ENCODE measurements at places on chromosomes 3 and 15. TPM values are rescaled to one million over a fixed set of nuclear protein-coding genes. Genes with fewer than 3 reads are reported as not detected.

DNA sequence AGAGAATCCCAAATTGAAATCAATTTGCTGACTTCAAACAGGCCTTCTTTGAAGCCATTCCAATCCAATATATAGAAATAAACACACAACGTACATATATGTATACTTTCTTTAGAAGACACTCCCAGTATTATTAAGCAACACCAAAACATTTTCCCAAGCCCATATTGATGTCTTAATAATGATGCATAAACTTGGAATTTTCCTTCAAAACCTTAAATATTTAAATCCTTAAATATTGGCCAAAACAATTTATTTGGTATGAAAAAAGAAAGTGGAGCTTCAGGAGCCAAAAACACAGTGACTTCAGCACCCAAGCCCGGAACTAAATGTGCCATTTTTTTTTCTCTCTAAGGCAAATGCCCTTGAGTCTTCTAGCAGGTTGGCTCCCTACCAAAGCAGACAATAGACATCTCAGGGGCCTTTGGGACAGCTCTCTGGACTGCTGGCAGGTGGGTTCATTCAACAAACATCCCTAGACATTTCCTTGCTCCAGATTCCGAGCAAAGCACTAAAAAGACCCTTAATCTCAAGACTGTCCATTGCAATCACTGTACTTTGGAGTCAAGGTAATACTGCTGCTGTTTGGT lies 384.7 kb downstream of the NTRK3 start:
- no peak for DNase-seq

DNA sequence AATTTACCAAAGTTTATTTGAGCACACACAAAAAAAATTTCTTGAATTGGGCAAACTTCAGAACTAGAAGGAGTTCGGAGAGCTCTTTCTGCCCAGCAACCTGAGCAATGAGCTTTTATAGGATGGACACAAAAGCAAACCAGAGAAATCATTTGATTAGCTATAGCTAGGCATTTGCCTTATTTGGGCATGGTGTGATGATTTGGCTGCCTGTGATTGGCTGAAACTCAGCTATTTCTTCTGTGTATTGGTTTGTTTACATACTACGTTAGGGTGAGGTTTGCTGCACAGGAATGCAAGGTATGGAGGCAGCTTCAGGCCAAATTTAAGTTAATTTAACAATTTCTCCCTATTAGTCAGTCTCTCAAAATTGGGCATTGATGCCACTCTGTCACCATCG lies 65.1 kb downstream of the NEK11 start:
- peak; percentile 10 for DNase-seq

GRCh38 chr3:72338082-72338941 lies 509.9 kb downstream of the SHQ1 start:
- no peak for DNase-seq

- no peak for DNase-seq
Measured at GRCh38 chr3:19074257-19074900, 73.9 kb upstream of the KCNH8 start.

GRCh38 chr3:175163686-175164085 lies 304.6 kb downstream of the NAALADL2 start:
- DNase-seq: no peak

GRCh38 chr15:99021694-99022093 lies 14.1 kb upstream of the PGPEP1L start:
- DNase-seq: no peak

DNA sequence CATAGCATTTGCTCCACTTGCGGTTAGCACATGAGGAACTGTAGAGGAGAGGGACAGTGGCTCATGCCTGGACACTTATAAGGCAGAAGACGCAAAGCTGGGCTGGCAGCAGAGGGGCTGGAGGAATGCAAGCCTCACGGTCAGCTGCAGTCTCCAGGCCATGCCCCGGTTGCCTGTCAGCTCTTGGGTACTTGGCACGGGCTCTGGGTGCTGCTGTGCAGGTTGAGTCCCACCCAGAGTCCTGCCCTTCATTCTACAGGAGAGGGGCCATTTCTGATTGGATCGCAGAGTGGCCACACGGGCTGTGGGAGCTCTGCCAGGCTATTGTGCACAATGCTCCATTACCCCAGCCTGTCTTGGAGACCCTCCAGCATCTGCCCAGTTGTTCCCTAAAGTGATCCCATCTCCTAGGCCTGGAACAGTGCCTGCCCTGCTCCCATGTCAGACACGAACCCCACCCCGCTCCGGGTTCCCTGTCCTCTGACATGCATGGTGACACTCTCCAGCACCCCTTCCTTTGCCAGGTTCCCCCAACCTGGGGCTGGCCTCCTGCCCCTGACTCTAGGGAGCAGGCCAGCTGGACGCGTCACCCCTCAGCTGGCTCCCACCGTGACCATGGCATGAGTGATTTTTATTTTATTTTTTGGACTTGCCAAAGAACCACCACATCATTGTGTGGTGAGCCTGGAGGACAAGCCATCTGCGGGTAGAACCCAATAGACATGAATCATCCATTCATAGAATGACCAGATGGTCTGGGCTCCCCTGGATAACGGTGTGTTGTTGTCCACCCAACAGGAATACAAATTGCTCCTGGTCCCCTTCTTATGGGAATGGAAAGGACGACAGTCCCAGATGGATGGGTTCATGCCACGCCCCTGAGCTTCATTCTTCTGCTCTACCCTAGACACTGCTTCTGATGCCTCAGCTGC lies 51.0 kb upstream of the KLF13 start:
- peak; percentile 12 for DNase-seq

GRCh38 chr3:111956995-111957734 lies 21.7 kb upstream of the ABHD10 start:
- DNase-seq: no peak

DNA sequence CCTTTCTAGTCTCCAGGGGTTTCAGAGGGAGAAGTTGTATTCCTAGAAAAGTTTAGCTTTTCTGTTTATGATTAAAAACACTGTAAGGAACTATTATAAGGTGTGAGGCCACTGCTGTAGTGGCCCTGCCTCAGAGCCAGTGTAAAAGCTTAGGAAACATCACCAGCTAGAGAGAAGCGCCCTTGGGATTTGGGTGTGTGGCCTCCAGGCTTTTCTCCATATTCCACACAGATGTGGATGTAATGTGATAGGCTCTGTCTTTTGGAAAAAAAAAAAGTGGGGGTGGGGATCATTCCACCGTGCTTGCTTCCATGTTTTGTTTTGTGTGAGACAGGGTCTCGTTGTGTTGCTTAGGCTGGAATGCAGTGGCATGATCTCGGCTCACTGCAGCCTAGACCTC lies 13.9 kb downstream of the SEC61A1 start:
- no peak for DNase-seq

- DNase-seq: no peak
Measured at GRCh38 chr3:132444383-132444782, 27.1 kb downstream of the DNAJC13 start.

GRCh38 chr3:112498914-112499711 lies at the start of gene BTLA:
BTLA (minus strand) TSS chr3:112499472; CDS start chr3:112499358, 114 bp downstream.
- DNase-seq: no peak

- no peak for DNase-seq
Measured at GRCh38 chr3:45132568-45133211, 13.5 kb downstream of the CDCP1 start.

- DNase-seq: no peak
Measured at GRCh38 chr3:127712881-127713771, 40.4 kb downstream of the ABTB1 start.

GRCh38 chr3:23567917-23568316 lies 237.8 kb upstream of the UBE2E1 start:
- DNase-seq: no peak

GRCh38 chr15:68345481-68345880 lies 67.9 kb downstream of the FEM1B start:
- DNase-seq: no peak

DNA sequence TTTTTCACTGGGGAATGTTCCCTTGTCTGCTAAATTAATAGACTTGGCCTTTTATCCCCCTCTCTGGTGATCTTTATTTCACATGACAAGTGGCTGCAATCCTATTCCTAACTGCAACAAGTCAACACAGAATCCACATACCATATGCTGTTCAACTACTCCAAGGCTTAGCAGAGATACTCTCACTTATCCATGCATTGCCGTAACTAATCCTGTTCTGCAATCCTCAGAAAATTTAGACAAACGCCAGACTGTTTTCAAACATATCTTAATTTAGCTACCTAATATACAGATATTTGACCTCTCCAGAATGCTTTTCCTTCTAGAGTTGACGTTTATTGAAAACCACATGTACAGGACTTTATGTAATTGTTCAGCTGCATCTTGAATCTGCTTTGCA lies 37.9 kb downstream of the EID1 start:
- no peak for DNase-seq

- DNase-seq: no peak
Measured at GRCh38 chr3:144496141-144496835, 524.7 kb downstream of the DIPK2A start.

- no peak for DNase-seq
Measured at GRCh38 chr15:47573673-47574072, 143.6 kb upstream of the SEMA6D start.

DNA sequence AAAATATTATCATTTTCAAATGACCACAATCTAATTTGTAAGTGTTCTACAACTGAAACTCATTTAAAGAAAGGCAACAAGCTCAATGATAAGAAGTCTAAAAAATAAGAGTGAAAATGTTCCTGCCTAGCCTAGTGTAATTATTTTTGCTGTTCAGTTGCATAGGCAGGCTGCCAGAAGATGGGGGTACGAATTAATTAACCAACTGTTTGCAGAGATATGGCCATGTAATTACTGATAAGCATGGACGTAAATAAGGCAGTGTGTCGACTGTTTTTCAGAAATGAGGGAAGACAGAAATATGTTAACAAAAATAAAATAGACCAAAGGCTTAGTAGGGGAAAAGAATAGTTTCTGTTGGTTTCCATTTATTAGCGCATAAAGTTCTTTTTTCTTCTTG lies 24.7 kb upstream of the SCAANT1 start:
- no peak for DNase-seq

DNA sequence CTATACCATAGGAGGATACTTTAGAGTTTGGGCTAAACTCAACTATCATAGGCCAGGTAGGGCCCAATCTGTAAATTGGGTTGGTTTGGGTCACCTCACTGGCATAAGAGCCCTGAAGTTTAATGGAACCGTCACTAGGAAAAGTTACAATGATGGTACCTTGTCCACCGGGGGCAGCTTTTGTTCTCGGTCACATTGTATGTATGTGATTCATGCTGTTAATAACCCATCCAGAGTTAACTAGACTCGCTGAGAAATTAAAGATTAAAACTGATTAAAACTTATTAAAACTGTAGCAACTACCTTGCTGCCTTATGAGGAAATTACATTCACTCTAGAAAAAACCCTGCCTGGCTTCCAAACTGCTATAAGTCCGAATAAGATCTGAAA lies 145.0 kb upstream of the TMCO5A start:
- DNase-seq: no peak

DNA sequence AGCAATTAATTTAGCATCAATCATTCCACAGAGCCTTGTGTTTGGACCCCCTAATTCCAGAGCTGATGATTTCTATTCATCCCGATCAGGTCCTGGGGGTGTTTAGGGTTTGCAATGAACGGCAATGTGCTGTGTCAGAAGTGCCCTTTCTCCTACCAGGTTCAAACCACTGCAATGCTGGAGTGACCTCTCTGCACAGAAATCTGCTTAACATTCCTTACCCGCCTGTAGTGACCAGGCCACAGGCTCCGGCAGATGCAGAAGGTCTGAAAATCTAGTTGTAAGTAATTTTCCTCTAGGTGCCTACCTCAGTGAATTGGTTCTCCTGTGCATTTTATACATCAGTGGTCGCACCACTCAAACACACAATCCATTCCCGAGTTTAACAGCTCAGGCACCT lies 725.3 kb upstream of the CFAP20DC start:
- DNase-seq: no peak

DNA sequence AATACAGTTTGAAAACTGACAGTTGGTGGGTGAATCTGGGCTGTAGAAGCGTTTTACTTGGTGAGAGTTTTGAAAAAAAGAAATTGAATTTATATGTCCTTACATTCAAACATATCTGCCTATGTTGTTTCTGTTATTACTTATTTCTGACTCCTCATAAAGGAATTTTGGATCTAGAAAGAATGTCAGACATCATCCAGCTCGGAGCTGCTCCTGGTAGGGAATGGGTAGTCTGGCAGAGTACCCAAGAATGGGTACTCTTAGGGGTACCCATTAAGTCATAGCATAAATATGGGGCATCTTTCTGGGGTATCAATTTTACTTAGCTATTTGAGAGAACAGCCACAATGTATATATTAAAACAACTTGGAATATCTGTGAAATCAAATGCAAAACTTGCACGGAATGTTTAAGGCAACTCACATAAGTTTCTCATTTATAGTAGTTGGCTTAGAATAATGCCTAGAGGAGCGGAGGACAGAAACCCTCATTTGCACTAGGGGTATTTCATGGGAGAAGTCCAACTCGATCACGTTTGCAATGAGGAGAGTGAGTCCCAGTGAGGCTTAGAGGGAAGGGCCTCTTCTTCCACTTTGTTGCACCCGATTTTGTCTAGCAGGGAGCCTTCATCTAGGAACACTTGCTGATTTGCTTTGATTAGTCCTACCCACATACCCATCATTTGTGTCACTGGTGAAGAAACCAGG lies 2.4 kb upstream of the LARP6 start:
- no peak for DNase-seq

Gene CP
- total RNA-seq: 5.0 TPM

Gene CATSPER2
- 1.4 TPM for total RNA-seq

Gene IL17RD
- total RNA-seq: 3.1 TPM

Gene OIP5
- total RNA-seq: 23.4 TPM

Gene FHIT
- 8.3 TPM for total RNA-seq

Gene STARD9
- total RNA-seq: 0.56 TPM

Gene ACOX2
- 9.5 TPM for total RNA-seq

Gene RTP4
- not detected for total RNA-seq

Gene PLCH1
- total RNA-seq: 3.1 TPM

Gene GHRL
- not detected for total RNA-seq

Gene CKMT1B
- total RNA-seq: 0.93 TPM

Gene GOLGA8G
- total RNA-seq: not detected

Gene ZNF770
- total RNA-seq: 31.4 TPM

All from Caco-2 (cell line).